ENCODE measurements at places on chromosomes 5 and 9.

- no peak for DNase-seq
These were observed 290.7 kb upstream of the IL12B start for GRCh38 chr5:159620853-159621540.

DNA sequence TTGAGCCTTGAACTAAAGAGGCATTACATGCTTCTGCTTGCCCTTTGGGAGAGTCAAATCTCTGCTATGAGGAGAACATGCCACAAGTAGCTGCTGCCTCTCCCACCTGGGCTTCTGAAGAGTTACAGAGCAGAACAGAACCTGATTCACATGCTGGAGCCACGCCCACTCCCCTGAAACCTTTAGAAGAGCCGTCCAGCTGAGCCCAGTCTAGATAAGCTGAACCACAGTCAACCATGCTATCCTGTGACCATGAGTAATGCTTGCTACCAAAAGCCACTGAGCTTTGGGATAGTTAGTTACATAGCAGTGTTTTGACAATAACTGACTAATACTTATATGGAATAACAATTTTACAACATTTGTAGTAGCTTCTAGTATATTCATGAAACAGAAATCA, 111.0 kb upstream of the VCAN start:
- no peak for DNase-seq

GRCh38 chr5:39498278-39498952, 73.6 kb upstream of the DAB2 start:
- DNase-seq, result no peak

- no peak for DNase-seq
These were observed 1.0 kb downstream of the AGTPBP1 start for GRCh38 chr9:85740787-85741094.

Data from activated CD4-positive, alpha-beta T cell treated with anti-CD3 and anti-CD28 coated beads for 48 hours (primary cell).